ENCODE measurements at places on chromosomes 3 and 15.

DNA sequence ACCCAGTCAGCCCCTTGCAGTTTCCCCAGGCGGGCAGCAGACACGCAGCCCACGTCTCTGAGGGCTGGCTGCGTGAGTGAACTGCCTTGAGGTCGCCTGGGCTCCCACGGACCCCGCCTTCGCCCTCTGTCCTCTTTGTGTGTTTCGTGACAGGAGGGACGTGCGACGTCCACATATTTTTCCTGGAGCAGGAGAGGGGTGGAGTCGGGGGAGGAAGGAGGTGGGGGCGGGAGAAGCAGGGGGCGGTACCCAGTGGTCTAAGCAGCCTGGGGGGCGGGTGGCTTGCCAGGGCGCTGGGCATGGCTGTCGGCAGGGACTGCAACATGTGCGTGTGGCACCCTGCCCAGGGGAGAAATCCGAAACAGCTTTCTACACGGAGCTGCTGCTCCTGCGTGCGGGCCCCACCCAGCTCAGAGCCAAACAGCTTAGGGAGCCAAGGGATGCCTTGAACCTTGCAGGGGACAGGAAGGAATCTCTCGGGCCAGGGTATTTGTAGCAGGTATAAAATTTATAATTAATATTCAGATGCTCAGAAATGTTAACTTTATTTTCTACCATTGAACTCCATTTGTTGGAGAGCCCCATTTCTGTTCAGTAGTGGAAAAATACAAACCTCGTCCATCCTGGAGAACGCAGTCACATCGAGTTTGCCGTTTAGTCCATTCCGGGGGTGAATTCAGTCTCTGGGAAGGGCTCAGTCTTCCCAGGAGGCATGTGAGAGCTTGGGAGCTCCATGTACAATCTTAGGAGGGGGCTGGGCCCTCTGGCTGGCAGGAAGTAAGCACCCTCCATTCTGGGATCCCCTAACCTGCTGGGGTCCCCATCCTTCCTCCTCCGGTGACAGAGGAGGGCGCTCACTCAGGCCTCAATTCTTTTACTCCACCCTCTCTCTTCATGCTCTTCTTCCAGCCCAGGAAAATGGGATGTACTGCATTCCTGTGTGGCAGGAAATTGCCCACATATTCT, 79.1 kb upstream of the MEF2A start:
- DNase-seq, result no peak

DNA sequence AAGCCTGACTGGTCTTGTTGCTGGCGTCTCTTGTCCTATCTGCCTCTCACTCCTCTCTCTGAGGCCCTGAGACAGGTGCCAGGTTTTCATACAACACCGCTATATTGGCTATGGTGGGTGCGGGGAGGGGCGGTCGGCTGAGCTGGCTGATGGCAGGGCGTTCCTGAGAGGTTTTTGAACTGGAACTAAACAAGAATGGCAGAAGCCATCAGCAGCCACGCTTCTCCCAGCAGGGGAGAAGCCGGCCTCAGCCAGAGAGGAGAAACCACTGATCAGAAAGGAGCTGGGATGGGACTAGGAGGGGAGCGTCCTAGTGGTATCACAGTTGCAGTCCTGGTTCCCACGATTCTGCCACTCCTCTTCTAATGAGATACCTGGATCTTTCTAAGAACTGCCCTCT, 89.9 kb upstream of the PRR23E start:
- no peak for DNase-seq

DNA sequence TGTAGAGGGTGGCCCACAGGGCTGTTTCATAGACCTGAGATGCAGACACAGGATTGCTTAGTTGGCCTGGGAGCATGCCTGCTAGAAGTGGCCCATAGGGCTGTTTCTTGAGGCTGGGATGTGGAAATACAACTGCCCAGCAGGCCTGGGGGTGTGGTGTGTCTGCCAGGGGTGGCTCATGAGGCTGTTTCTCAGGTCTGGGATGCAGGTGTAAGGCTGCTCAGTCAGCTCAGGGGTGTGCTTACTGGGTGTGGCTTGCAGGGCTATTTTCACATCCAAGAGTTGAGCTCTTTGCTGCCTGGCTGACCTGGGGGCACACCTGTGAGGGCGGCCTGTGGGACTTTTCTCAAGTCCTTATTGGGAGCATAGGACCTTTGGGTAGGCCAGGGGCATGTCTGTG, 131.3 kb downstream of the DOCK3 start:
- no peak for DNase-seq

GRCh38 chr15:45100884-45101625, 12.9 kb downstream of the DUOX2 start:
- DNase-seq, result no peak

- no peak for DNase-seq
Observed at GRCh38 chr3:190877925-190878324, 15.4 kb upstream of the GMNC start.

DNA sequence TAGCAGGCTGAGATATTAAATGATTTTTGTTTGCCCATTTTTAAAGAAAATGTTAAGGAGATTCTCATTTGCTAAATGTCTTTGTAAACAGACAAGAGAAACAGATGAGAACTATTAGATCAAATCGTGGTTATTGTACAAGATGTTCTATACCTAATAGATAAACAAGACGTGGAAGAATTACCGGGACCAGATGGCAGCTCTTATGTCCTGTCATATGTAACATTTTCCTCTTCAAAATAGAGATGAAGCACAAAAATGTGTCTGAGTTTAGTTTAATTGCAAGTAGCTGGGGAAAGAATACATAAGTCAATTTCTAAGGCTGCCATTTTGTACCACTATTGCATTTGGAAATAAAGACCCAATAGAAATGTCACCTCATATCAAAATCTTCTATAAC, 553.7 kb downstream of the TUSC7 start:
- no peak for DNase-seq

DNA sequence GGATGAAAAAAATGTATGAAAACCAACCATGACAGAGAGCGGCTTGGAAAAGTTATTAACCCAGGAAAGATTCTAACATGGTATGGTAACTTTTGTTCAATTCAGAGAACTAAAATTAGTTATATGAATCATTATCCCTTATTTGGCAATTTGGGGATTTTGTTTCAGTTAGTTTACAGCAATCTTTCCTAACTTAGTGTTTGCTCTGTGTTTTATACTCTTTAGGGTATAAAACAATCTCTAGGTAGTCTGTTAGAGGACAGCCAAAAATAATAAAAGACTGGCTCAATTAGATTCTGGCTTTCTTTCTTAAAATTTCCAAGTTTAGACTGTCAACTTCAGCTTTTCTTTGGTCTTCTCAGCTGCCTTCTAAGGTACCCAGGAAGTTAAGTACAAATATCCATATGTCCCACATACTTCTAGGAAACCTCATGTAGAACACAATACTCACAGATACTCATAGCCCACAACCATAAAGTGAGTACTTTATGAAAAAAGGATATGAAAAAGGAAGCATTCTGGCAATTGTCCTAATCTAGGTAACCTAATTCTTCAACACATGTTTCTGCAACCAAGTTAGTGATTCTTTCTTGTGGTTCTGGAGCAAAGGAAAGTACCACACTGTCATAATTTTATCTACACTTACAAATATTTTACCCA, 849.3 kb downstream of the ROBO1 start:
- no peak for DNase-seq

DNA sequence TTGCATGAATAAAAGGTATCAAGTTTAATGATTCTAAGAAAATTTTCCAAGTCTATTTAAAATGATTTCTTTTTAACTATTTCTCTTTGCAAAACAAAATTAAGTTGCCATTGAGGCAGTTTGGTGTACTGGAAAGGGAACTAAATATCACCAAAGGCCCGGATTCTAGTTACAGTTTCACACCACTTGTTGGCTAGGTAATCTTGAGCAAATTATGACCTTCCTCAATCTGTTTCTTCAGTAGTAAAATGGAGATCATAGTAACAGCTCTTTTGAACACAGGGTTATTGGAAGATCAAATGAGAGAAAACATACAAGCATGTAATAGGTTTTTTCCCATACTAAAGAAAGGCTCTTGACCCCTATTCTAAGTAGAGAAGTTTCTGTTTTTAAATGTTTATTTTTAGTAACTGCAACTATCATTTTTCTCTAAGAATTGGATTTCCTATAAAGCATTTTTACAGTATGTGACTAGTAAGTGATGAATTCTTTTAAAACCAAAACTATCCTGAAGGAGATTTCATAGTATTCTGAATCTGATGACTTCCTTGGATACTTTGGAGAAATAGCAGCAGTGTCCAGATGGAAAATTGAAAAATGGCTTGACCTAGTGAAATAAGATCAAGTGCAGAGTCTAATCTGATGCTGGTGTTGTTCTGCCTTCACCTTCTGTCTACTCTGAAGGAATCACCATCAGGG, 15.7 kb downstream of the SCAANT1 start:
- no peak for DNase-seq

GRCh38 chr3:9776896-9777693, 7.3 kb upstream of the CAMK1 start:
- DNase-seq, result no peak

DNA sequence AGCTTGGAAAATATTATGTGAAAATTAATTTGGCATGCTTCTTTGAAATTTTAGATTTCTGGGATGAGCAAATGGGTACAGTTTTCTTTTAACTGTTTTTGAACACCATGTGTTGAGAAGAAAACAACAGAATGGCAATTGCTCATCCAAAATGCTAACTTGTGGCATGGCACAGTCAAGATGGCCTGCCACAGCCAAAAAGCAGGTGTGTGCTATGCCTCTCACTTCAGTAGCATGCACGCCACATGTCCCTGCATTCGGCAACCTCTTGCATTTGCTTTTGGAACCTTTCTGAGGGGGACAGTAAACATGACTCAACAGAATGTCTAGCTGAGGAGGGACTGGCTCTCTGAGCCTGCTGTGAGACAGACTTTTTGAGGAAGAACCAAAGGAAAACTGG, 138.5 kb downstream of the TIGIT start:
- no peak for DNase-seq

- no peak for DNase-seq
Observed at GRCh38 chr15:90240856-90241255, 6.8 kb downstream of the GDPGP1 start.

- DNase-seq, result no peak
Observed at GRCh38 chr15:45499426-45499825, 23.1 kb downstream of the SLC30A4 start.

GRCh38 chr3:136840252-136840651, 21.3 kb downstream of the SLC35G2 start:
- no peak for DNase-seq

DNA sequence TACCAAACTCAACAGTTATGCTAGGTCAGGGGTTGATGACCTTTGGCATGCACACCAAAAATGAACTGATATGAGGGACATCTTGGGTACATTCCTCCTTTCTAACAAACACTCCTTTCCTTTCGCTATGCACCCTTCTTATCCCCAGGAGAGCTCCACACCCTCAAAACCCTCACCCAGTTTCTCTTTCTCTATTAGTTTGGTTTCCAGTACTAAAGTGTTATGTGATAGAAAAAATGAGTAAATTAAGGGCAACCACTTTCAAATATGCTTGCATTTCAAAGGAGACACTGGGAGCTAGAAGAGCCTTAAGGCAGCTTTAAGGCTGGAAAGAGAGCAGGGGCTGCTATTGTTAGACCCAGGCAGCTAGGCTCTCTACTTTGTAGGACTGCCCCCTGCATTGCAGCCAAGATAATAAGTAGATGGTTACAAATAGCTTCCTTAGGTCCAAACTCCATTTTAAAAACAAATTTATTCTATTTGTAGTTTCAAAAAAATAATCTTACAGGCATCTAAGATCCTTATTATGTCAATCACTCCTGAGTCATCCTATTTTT, 244.3 kb downstream of the ZIC1 start:
- no peak for DNase-seq

- no peak for DNase-seq
Observed at GRCh38 chr15:101543926-101544612, 54.6 kb upstream of the PCSK6 start.

DNA sequence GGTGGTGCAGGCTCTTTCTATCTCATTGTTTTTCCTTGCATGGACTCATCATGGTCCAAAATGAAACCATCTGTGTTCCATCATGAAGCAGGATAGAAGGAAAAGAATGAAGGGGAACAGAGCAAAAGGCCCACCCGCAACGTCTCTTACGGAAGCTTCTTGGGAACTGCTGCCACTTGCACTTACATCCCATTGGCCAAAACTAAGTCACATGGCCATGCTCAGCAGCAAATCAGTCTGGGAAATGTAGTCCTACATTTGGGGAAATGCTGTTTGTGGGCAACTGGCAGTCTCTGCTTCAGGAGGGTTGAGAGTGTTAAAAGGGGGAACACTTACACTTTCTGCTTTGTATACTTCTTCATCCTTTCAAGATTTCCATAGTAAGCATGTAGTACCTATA, 191.6 kb downstream of the SV2B start:
- no peak for DNase-seq

DNA sequence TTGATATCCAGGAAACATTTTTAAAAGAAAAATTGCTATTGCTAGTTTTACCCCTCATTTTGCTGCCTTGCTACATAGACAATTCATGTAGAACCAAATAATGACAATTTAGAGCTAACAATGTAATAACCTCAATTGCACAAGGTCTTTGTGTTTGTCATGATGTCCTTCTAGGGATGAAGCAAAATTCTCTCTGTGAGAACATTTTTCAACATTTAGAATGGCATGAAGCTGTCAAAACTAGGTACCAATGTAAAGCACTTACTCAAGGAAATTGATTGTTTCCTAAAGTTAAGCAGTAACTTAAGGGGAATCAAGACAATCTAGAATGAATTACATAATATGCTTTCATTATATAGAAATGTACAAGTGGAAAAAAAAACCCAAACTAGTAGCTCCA, 7.9 kb upstream of the FGF7 start:
- DNase-seq, result no peak

GRCh38 chr15:63218100-63218808, 28.8 kb downstream of the RAB8B start:
- DNase-seq, result no peak

- no peak for DNase-seq
Observed at GRCh38 chr3:195181741-195182469, 89.1 kb downstream of the XXYLT1 start.

- no peak for DNase-seq
Observed at GRCh38 chr3:160012108-160012507, 23.5 kb downstream of the IL12A start.

- no peak for DNase-seq
Observed at GRCh38 chr15:67076147-67076843, 10.9 kb downstream of the SMAD3 start.

DNA sequence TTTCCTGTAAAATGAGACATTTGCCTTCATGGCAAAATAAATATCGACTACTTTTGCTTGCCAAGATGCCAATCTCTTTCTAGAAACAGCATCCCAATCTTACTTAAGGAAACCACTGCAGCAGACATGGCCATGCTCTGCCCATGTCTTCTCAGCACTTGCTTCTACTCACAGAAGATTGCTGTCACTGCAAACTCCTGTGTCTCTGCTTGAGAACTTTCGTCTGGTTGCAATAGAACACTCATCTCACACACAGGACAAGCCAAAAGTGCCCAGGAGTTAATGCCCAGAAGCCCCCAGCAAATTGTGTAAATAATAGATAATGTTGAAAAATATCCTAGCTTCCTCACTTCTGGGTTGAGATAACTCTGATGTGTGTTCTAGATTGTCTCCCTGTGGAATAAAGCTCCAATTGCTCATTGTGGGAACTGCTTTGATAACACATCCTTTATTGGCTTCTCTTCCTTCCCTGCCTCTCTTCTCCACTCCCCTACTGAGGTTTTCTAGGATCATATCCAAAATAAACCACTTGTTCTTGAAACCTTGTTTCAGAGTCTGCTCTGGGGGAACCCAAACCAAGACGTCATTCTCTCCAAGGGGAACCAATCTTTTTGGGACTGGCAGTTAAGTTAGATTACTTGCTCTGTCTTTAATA, 156.3 kb upstream of the STRIT1 start:
- DNase-seq, result no peak

Measured in effector CD8-positive, alpha-beta T cell (primary cell).